H1 (cell line): ENCODE measurements at places on chromosomes 6 and 20. TPM values are rescaled to one million over a fixed set of nuclear protein-coding genes. Genes with fewer than 3 reads are reported as not detected.
A peak's percentile ranks its signal among the peaks of the same experiment; 100 is the strongest.

DNA sequence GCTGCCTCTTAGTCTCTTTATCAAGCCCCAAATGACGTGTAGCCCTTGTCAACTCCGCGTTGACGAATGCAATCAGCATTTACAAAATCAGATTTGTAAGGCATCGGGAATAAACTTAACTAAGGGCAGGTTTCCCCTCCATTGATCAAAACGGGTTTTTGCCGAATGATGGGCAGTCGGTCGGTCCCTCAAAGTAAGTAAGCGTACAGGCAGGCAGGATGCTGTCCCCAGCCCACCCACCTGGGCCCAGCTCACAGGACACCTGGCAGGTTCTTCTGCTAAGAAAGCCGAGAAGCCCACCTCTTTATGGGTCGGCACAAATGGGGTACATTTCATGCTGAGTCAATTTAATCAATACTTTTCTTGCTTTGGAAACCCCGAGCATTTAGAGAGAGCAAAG, 22.0 kb upstream of the MAFB start:
- peak; percentile 39 for DNase-seq

- no peak for DNase-seq
Observed at GRCh38 chr6:158757753-158758090, 61.4 kb downstream of the EZR start.

DNA sequence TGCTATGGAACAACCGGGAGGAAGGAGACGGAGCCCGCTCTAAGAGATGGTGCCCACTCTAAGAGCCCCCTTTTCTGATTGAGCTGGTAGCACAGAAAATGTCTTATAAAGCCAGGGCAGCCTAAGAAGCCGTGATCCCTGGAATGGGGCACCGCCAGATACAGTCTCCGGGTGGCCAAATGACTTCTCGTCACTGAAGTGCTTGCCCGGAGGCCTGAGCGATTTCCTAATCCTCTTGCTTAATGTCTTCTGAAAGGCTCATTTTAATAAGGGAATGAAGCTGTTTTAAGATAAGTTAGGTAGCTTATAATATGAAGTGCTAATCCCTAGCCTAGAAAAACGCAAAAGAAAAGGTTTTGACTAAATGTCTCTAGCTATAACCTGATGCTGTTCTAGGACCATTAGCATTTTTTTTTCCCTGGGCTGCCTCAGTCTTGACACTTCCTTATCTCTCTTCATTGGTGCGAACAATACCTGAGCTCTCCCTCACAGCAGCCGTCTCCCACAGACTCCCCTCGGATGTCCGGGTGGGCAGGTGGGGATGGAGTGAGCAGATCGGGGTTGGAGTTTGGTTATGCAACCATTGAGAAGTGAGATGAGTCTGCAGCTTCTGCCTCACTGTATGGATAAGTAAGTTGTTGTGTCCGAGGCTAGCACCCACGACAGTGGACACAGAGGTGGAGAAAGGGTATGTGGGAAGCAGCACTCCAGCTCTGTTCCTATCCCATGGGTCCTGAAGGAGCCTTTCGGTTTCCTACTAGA, 559.4 kb upstream of the AGPAT4 start:
- no peak for DNase-seq

DNA sequence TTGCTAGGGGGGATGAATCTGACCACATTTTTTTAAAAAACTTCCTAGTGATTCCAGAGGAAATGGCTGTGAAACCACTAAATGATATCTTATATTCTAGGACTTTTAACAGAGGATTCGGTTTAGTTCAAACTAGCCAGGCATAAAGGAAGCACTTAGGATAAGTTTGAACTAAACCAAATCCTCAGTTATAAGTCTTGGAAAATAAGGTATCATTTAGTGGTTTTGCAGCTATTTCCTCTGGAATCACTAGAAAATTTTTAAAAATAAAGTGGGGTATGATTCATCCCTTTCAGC, 327.9 kb upstream of the QKI start:
- no peak for DNase-seq

C20orf202 gene
- total RNA-seq: not detected in 2 replicates

PSMA7 gene
- total RNA-seq: 339 and 361 TPM in 2 replicates

HTR1E gene
- not detected in 2 replicates for total RNA-seq

GDAP1L1 gene
- total RNA-seq: 8.5 and 9.8 TPM in 2 replicates

DNAJC5 gene
- total RNA-seq: 31.2 and 32.8 TPM in 2 replicates
